ENCODE measurements at places on chromosomes 4 and X. TPM values are rescaled to one million over a fixed set of nuclear protein-coding genes. Genes with fewer than 3 reads are reported as not detected.

The LEF1 gene
- total RNA-seq, result 0.79 TPM

The IGSF1 gene
- total RNA-seq, result 0.79 TPM

The GPR82 gene
- total RNA-seq, result not detected

The DIAPH2 gene
- 10.9 TPM for total RNA-seq

- peak; percentile 18 for DNase-seq
These were observed 6.4 kb downstream of the HSPA4L start for GRCh38 chr4:127788517-127788916.

DNA sequence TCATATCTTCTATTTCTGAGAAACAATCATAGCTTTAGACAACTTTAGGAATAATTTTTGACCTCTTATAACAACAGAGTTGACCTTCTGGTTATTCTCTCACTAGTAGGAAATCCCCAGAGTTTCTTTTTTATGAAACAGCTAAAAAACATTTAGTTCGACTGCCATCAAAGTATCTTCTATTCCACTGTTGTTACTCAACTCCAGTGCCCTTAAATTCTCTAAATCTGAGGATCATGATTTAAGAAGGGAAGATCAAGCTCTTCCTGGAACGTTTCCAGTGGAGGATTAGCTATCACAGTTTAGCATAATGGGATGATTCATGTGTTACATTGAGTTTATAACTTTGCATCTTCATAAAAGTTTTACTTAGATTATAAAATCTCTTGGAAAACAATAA, 134.9 kb upstream of the VEGFC start:
- no peak for DNase-seq

GRCh38 chr4:4780729-4781244, 78.7 kb upstream of the MSX1 start:
- DNase-seq, result no peak

DNA sequence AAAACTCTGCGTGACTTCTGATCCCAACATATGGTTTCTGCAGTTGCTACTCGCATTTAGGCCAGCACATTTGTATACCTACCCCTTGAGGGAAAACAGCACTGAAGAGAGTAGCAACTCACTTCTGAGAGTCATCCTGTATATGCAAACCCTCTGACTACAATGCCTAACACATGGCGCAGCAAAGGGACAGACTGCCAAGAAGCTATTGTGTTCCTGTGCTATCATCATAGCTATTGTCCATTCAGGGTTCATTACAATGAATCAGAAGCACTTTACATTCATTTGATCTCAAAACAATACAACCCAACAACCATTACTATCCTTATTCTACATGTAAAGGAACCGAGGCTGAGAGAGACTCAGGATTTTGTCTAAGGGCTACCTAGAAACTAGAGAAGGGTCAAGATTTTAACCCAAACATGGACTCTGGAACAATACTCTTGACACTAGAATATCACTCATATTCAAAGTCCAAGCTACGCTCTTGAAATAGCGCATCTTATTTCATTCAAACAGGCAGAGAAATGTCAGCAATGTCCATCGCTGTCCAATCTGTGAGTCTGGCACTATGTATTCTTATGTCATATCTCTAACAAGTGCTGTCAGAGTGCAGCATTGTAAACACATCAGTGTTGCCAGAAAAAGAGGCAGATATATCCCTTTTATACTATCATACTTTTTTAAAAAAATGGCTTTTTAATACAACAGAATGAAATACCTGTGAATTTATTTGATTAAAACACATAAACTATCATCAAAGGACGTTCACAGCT, 173.6 kb downstream of the CORIN start:
- DNase-seq, result no peak

- no peak for DNase-seq
These were observed 64.4 kb downstream of the SLC9A6 start for GRCh38 chrX:136049608-136050007.

DNA sequence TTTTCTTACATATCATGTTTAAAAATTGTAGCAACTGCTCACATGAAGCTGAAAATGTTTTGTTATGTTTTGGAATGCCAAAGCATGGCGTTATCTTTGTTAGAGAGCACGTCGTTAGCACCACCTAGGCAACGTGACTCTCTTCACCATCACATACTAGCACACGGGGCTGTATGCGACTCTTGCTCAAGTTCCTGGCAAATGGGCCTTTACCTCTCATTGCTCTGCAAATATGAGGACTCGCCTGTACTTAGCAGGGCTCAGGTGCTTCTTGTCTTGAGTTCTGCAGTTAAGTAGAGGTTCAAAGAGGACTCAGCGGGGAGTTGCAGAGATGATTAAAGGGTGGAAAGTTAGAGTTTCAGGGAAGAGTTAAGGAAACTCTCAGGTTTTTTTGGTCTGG, 59.4 kb downstream of the CLCN4 start:
- DNase-seq, result no peak

GRCh38 chr4:38114386-38115150, 154.4 kb downstream of the PTTG2 start:
- DNase-seq, result no peak

- DNase-seq, result peak; percentile 70
These were observed 17.7 kb downstream of the SLC10A6 start for GRCh38 chr4:86831262-86832130.

- no peak for DNase-seq
These were observed 55.7 kb upstream of the MMAA start for GRCh38 chr4:145563293-145563985.

DNA sequence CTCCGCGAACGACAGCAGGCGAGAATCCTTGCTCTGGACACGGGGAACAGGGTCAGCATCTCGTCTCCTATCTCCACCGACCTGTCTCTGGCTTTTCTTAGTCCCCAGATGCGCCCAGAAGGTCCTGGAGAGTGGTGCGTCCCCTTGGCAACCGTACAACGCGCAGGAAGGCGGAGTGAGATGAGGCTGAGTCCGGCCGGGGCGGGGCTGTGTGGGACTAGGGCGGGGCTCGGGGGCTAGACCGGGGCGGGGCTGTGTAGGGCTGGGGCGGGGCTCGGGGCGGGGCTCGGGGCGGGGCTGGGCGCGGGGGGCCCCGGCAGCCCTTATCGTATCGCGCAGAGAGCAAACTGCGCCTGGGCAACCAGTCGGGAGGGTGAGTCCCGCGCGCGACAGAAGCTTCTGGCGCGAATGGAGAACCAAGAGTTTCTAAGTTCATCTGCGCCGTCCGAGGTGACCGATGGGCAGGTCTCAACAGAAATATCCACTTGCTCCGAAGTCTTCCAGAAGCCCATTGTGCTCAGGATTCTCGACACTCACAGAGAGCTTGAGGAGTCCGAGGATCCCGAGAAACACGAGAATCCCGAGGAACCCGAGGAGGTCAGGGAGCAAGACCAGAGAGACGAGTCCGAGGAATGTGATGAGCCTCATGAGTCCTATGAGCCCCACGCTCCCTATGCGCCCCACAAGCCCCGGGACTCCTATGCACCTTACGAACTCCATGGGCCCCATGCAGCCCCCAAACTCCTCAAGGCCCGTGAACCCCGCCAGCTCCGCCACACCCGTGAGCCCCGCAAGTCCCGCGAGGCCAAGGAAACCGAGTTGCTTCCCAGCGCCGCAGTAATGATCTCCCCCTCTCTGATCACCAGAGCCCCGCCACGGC, 24.9 kb downstream of the ARL9 start:
- peak; percentile 62 for DNase-seq

GRCh38 chr4:42466273-42466844, 69.1 kb downstream of the SHISA3 start:
- DNase-seq, result no peak
